Head of caudate nucleus (tissue), 42 donors: ENCODE measurements at places on chromosomes 6 and 20.

GRCh38 chr6:36888654-36889481 lies 3.1 kb downstream of the C6orf89 start:
- DNase-seq, result no peak

DNA sequence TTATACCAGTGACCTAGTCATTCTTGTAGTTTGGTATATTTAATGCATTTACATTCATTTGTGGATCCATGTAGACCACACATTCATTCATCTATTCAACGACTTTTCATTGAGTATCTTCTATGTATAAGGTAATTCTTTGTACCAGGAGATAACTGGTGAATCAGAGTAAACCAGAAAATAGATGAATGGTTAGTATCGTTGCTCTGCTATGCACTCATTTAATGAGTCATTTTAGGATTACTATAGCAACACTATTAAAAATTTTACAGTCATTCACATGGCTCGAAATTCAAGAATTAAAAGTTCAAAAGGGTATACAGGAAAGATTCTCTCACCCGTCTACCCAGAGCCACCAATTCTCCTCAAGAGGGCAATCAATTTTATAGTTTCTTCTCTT lies 26.8 kb downstream of the DOK5 start:
- no peak for DNase-seq

DNA sequence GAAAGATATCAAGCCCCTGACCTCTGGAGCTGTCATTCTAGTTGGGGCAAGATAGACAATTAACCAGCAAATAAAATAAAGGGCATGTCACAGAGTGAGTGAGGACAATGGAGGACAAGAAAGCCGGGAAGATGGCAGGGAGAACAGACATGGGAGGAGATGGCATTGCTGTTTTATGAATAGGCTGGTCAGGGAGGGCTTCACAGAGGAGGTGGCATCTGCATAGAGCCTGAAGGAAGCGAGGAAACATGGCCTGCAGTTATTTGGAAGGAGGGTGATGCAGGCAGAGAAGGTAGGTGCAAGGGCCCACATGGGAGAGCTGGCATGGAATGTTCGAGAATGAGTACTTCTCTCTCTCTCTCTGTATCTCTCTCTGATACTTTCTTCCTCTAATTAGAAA lies 63.7 kb downstream of the EFCAB8 start:
- DNase-seq, result no peak

DNA sequence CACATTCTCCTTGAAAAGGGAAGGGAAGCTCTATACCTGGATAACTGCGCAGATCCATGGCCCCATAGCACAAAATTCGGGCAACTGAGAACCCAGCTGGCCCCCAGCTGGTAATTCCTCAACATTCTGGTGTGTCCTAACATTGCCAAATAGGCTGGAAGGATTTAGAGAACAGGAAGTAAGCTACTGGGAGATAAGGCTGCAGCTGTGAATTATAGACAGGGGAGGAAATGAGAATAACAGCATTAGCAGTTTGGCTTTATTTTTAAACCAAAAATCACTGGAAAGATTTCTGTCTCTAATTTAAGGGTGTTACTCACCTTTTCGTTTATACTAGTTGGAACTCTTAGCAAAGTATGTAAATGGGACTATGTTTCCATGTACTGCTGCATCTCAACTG lies 97.2 kb downstream of the TULP4 start:
- DNase-seq, result no peak

DNA sequence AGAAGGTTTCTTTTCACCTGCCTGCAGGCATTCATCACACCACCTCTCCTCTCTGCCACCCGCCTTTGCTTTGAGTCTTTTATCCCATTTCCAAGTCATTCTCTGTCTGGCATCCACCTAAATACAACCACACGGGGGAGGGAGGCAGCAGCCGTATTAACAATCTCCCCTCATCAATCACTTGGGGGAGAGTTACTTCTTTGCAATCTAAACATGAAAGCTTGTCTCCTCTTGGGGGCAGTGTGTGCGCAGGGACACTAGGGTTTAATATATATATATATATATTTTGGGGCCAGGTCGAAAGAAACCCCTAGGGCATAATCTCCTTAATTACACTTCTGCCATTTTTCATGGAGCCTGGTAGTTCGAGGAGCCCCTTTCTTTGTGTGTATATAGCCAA lies 214.5 kb downstream of the TSHZ2 start:
- no peak for DNase-seq

DNA sequence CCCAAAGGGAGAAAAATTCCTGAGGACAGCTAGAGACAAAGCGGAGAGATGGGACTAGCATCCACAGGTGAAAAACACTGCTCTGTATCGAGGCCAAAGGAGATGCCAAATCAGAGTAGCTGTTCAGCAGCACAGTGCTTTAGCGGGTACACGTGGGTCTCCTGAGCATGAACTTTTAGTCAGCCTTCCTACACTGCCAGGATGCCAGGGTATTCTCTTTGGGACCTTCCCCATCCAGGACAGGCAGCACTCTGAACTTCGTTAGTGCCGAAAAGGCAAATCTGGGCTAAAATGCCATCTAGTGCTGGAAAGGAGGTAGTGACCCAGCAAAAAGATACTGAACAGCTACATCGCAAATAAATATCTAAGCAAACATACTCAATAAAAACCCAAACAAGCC lies 64.9 kb downstream of the C6orf58 start:
- DNase-seq, result no peak

- no peak for DNase-seq
Measured at GRCh38 chr20:59747671-59748515, 143.6 kb downstream of the PHACTR3 start.

GRCh38 chr6:147667082-147667481 lies 158.6 kb downstream of the SAMD5 start:
- no peak for DNase-seq

DNA sequence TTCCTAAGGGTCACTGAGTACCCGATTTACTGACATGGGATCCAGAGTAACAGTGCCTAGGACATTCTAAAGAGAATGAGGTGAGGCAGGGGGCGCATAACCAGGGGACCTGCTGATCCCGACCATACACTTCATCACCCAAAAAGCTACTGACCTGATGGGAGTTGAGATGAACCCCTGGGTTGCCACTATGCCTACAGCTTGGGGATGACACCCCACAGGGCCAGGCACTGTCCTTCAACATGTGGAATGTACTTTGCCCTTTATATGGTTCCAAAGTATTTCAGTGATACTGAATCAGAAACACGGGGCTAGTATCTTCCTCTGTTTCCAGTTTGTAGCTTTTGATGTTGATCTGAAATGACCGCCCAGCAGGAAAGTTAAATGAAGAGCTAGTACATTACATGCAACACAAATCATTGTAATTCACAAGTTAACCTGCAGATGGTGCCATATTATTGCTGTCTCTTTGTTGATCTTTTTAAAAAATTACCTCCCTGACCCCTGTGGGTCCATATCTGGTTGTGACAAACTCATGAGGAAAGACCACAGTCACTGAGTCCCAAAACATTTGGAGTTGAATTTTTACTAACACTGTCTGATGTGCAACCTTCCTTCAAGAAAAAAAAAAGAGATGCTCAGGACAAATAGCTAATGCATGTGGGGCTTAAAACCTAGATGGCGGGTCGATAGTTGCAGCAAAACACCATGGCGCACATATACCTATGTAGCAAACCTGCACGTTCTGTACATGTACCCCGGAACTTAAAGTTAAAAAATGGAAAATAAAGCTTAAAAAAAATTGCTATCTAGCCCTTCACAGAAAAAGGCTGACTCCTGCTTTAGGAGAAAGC lies 42.7 kb upstream of the GCNT2 start:
- no peak for DNase-seq
